ENCODE measurements at places on chromosomes 7 and 10. TPM values are rescaled to one million over a fixed set of nuclear protein-coding genes. Genes with fewer than 3 reads are reported as not detected.

The CREB5 gene
- total RNA-seq, result 0.02 TPM

The PANK1 gene
- total RNA-seq, result 4.2 TPM

The SLC18A2 gene
- total RNA-seq, result 0.05 TPM

The SDK1 gene
- 0.06 TPM for total RNA-seq
